Stimulated activated CD4-positive, alpha-beta T cell treated with anti-CD3 and anti-CD28 coated beads, Interleukin-4, amount 100 ng/mL, for 1 hour (primary cell): ENCODE measurements at places on chromosomes 5 and 9.
A peak's percentile ranks its signal among the peaks of the same experiment; 100 is the strongest.

- DNase-seq = no peak
These were observed 72.6 kb upstream of the IL12B start for GRCh38 chr5:159402856-159403255.

- DNase-seq = no peak
These were observed 79.2 kb downstream of the AGTPBP1 start for GRCh38 chr9:85662573-85662972.

GRCh38 chr5:143350341-143350740 is 53.1 kb downstream of the NR3C1 start:
- DNase-seq = no peak

DNA sequence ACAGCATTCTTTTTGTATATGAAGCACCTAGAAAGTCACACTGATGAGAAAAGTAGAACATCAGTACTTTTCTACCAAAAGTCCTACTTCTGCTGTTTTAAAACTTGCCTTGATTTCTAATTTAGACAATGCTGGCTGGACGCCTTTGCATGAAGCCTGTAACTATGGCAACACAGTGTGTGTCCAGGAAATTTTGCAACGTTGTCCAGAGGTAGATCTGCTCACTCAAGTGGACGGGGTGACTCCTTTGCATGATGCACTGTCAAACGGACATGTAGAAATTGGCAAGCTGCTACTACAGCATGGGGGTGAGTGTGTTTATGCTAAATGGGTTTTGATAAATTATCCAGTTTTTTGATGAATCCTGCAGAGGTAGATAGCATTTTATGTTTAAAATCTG is 73.5 kb downstream of the SLF1 start:
- DNase-seq = no peak

DNA sequence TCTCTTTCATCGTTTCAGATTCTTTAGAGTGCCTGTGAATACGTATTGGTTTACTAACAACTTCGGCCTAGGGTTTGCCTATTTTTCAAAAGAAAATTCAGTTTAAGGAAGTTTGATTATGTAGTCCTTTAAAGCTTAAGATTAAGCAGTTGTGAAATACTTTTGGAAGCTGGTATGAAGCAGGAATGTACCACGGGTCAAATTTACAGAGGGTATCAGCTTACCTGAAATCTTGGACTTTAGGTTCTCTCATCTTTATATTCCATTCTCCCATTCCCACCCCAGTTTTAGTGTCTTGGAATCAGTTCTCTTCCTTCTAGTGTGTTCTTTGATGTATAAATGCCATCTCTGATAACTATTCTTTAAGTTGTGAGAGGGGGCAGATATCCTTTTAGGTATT is 53.2 kb downstream of the IQGAP2 start:
- DNase-seq = no peak

GRCh38 chr5:73786043-73786831 is 160.2 kb downstream of the ARHGEF28 start:
- no peak for DNase-seq

DNA sequence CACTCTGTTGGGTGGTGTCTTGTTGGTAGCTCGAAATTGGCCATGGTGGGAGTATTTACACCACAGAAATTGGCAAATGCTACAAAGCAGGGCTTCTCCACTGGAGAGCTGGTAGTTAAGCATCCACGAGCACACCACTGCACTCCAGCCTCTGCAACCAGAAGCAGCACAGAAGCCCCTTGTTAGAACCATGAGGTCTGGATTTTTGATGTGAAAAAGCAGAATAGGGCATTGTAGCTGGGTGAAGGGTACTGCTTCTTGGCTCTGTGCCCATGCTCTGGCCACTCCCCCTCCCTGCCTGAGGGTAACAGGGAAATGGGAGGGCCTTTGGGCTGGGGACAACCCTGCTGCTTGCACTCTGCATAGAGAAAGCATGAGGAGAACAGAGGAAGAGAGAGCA is 81.2 kb upstream of the UBTD2 start:
- no peak for DNase-seq

DNA sequence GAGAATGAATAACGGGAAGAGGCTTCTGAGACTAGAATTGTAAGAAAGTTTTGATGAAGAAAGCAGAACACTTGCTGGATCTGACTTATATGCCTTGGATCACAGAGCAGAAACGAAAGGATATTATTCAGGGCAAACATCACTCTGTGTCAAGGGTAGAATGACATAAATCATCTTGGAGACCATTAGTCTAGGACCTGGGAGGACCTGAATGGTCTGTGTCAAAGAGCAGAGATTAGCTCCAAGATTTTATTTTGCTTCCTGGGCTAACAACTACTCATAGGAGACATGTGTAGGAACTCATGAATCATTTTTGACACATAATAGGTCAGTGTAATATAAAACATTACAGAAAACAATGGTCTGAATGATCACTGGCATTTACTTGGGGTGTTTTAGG is 417.9 kb downstream of the SLCO4C1 start:
- no peak for DNase-seq

- no peak for DNase-seq
These were observed 1051.5 kb upstream of the C9orf72 start for GRCh38 chr9:28624771-28625170.

DNA sequence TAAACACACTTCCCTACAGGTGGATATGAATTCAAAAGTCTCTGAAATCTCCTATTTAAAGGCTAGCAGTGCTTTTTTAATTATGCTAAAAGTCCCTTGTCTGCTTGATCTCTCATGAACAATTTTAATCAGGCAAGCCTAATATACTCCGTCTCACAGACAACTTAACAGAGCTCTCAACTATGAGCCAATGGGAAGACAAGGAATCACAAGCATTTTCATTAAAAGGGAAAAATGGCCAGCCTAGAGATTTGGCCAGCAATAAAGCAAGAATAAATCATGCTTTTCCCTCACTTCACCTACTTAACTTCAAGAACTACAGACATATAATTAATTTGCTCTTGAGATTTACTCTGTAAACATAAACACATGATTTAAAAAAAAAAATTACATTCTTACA is 78.0 kb downstream of the RFX3 start:
- no peak for DNase-seq

DNA sequence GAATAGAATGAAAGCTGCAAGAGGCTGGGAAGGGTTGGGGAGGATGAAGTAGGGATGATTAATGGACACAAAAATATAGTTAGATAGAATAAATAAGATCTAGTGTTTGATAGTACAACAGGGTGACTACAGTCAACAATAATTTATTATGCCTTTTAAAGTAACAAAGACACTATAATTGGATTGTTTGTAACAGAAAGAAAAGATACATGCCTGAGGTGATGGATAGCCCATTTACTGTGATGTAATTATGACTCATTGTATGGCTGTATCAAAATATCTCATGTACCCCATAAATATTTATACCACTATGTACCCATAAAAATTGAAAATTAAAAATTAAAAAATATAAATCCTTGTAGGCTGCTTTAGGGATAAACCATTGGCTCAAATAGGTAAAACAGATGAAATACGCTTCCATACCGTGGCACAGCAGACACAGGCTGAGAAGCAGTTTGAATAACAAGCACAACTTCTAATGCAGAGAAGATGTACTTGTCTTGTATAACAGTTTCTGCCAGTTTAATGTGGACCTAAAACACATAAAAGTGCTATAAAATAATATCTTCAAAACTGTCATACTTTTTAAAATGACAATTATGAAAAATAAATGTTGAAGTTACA is 34.9 kb downstream of the APBA1 start:
- no peak for DNase-seq

- DNase-seq = no peak
These were observed 288.7 kb downstream of the FBXL17 start for GRCh38 chr5:108093186-108093585.

GRCh38 chr5:159971038-159971437 is 37.9 kb upstream of the TTC1 start:
- no peak for DNase-seq

DNA sequence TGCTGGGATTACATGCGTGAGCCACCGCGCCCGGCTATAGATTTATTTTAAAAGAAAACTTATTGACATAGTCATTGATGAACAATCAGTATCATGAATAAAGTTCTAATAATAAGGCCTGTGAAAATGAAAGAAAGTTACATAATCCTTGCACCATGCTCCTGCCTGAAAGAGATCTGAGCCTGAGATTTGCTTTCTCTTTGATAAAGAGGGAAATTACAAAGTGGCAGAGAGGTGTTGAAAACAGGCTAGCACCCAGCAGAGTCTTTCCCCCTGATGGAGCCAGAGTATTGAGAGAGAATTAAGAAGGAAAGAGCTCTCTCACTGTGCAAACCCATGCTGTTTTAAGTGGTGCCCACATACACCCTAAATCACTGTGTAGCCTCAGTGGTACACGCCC is 37.2 kb downstream of the SLC6A7 start:
- DNase-seq = no peak

DNA sequence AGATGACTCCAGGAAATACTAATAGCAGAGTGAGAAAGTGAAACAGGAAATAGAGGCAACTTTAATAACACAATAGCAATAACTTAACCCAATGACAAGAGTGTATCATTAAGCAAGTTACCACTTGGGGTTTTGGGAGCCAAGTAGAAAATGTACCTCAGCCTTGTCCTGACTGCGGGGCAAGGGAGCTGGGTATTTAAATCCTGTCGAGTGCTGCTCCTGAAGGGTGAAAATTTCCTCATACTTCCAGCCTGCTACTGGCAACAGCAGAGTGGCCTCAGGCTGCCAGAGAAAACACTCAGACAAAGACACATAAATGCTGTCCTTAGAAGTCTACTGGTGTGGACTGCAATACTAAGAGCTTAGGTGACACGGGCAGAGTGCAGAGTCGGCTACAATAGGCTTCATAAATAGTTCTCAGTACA is 112.5 kb upstream of the EMB start:
- DNase-seq = no peak

DNA sequence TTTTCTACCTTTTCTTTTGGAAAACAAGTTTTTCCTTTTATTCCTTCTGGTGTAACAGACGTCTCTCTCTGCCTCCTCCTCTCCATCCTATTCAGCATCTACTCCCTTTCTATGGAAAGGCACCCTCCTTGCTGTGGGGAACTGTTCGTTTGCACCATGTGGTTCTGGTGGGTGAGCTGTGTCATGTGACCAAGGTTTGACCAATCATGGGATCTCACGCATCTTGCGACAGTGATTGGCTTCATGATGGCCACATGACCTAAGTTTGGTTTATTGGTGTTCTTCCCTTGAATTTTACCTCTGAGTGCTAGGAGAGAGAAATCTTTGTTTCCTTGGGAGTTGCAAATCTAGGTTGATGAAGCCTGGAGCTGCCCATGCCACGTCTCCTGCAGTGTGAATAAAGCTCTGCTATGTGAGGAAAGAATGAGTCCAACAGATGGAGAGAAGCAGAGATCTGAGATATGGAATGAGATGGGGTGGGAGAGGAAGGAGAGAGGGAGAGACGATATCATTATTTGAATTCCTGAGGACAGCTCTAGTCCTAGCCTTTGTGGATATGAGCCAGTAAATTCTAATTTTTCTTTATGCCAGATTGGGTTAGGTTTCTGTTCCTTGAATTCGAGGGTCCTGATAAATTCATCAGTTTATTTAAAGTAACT is 178.8 kb upstream of the IL12B start:
- no peak for DNase-seq

- DNase-seq = no peak
These were observed 100.2 kb downstream of the INSYN2B start for GRCh38 chr5:169880012-169880663.

GRCh38 chr9:124345063-124345462 is 70.2 kb downstream of the PSMB7 start:
- DNase-seq = no peak

- no peak for DNase-seq
These were observed 85.5 kb upstream of the MYO10 start for GRCh38 chr5:17021602-17021932.

DNA sequence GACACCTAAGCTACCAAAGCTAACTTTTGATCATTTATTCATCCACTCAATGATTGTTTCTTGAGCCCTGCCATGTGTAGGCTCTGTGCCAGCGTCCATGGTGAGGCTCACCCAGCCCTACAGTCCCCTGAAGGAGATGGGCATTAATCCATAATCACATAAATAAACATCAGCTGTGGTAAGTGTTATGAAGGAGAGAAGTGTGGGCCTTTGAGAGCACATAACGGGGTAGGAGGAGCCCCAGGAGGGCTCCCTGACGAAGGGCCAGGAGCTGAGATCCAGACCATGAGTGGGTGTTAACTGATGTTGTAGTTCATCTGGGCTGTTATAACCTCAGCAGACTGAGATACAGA is 53.9 kb upstream of the AFAP1L1 start:
- DNase-seq = no peak

- no peak for DNase-seq
These were observed 2.0 kb downstream of the CTNNA1 start for GRCh38 chr5:138755084-138755748.

DNA sequence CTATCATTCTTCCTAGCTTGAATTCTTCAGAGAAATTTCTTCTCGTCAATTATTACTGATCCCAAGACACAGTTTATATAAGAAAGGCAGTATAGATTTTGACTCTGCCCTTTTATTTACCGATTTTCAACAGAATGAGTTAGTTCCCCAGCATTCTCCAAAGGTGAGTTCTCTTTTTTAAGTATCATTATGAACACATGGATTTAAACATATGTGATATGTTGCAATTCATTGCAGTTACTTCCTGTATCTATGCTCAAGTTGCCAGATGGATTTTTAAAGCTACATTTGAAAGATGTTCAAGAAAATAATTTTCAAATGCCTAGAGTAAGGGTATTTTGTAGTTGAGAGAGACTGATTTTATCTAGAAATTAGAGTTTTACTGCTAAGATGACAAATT is 8.4 kb downstream of the WDR41 start:
- DNase-seq = no peak

- no peak for DNase-seq
These were observed 115.6 kb upstream of the RETREG1 start for GRCh38 chr5:16732356-16732755.

DNA sequence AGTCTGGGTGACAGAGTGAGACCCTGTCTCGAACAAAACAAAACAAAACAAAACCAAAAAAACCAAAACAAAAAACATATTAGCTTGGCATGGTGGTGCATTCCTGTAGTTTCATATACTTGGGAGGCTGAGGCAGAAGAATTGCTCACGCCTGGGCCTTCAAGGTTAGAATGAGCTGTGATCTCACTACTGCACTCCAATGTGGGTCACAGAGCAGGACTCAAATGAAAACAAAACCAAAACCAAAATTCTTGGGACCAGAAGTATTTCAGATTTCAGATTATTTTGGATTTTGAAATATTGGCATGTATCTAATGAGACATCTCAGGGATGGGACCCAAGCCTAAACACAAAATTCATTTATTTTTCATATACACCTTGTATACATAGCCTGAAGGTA is 80.2 kb downstream of the TMC1 start:
- no peak for DNase-seq

GRCh38 chr5:94793816-94794198 is 175.3 kb downstream of the SLF1 start:
- no peak for DNase-seq

DNA sequence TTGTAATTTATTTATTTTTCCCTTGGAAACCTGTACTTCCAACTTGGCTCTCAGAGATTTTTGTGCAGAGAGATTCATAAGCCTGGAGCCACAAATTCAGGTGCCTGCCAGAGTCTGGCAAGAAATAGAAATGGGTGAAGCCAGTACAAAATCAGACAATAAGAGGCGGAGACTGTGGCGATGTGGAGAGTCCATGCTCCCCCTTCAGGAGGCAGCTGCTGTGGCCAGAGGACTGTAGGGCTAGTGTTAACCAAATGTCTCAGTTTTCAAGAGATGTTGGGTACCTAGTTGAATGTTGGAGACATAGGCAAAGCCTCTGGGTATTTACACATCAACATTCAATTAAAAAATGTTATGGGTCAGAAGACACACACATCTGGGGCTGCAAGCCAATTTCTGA is 208.6 kb downstream of the PSAT1 start:
- no peak for DNase-seq

GRCh38 chr9:128068386-128069205 is 564 bp downstream of the SLC25A25 start:
- peak; percentile 46 for DNase-seq

- DNase-seq = no peak
These were observed 1.3 kb upstream of the PDLIM4 start for GRCh38 chr5:132256086-132256782.
